ENCODE measurements at places on chromosomes 2 and 18.

- no peak for DNase-seq
Measured at GRCh38 chr2:15702452-15702851, 110.8 kb downstream of the DDX1 start.

DNA sequence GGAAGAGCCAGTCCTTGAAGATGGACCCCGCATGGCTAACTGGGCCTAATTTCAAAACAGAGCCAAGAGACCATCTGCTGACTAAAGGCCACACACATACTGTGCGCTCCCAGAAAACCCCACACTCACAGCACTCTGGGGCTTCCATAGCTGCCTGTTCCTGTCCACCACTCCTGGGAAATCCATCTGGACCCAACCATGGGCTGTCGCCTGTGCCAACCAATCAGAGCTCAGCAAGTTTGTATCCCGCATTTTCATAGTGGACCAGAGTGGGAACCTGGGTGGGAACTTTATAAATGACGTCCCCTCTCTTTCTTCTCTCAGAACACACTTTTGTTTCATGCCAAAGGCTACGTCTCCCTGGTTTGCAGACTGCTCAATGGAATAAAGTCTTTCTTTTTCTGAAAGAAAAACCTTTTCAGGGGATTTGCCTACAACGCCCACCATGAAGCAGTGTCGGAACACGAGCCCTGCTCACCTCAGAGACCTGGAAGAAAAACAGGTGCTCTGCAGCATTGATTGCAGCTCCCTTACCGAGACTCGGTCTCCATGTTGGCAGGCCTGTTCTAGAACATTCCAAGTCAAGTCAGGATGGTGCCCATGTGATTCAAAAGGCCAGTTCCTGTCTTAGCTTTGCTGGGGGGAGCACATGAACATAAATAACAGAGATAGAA is 137.2 kb upstream of the GPC1 start:
- no peak for DNase-seq

GRCh38 chr2:85635011-85635410 is 19.0 kb downstream of the USP39 start:
- no peak for DNase-seq

DNA sequence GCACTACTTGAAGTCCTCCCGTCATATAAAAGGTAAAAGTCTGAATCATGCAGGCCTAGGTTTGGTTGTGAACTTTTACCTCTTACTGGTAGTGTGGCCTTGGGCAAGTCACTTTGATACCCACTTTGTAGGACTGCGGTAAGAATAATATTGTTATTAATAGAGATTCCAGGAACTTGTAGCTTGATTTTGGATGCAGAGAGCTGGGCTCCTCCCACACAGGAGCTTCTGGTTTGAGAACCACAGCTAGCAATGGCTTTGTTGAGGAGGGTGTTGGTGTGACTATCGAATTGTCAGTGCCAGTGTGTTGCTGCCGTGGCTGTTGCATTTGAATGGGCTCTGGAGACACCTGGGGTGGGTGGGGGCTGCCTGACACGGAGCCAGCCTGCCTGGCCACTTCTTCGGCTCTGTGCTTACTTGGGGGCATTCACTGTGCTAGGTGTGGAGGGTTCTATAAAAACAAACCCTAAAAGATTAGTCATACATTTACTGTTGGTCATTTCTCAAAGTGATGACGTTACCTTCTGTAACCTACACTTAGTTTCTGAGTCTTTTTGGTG is 38.5 kb downstream of the ASAP2 start:
- DNase-seq = no peak

DNA sequence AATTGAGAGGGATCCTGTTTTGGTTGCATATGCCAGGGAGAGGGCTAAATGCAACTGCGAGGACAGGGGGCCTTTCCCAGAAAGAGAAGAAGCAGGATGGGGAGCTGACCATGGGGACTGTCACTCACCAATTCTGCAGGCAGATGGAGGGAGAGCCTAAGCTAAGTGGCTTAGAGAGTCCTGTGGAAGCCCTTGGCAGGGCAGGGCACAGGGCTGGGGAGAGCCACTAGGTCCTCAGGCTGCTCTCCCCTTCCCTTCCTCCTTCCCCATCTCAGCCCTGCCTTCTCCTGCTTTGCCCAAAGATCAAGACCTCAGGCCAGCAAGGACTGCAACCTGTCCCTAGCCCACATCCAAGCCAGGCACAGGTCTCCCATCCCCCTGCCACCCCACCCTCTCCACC is 24.4 kb upstream of the CATIP start:
- no peak for DNase-seq

DNA sequence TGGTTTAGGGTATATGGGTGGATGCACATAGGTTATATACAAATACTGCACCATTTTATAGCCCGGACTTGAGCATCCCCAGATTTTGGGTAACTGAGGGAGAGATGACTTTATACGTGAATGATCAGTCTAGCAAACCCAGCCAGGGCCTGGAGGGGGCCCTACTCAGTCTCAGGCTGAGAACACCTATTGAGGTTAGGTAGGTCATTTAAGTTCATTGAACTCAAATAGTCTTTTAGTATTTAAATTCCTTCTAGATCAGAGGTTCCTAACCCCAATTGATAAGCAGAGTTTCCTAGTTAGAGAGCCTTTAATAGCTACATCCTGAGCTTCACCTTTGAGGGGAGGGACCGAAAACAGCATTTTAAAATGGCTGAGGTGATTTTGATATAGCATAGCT is 487.0 kb downstream of the DCC start:
- no peak for DNase-seq

- DNase-seq = no peak
Measured at GRCh38 chr2:44929735-44930273, 11.7 kb upstream of the SIX3 start.

GRCh38 chr18:74567822-74568221 is 29.8 kb upstream of the ZNF407 start:
- DNase-seq = no peak

GRCh38 chr2:181627545-181627944 is 29.4 kb downstream of the CERKL start:
- DNase-seq = peak; percentile 19

- no peak for DNase-seq
Measured at GRCh38 chr2:240981871-240982800, 16.3 kb upstream of the SNED1 start.

GRCh38 chr2:230642966-230643365 is 69.7 kb upstream of the CAB39 start:
- DNase-seq = no peak

DNA sequence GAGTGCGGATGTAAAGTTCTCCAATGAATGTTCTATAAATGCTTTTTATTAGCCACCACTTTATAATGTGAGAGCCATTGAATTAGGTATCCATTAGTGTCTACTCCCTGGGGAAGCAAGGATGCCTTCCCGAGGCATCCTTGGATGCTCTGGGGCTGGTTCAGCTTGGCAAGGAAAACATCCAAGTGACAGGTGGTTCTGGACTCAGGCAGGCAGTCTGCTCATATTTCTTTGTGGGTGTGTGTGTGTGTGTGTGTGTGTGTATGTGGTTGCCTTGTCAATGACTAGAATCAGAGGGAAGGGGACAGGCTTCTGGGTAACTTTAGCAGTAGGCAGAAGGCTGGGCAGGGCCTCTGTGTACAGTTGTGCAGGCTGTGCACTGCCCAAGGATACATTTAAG is 149.2 kb downstream of the TSN start:
- DNase-seq = no peak

GRCh38 chr2:138084206-138084605 is 119.9 kb downstream of the HNMT start:
- no peak for DNase-seq

- no peak for DNase-seq
Measured at GRCh38 chr2:38120829-38121228, 44.9 kb upstream of the CYP1B1 start.

DNA sequence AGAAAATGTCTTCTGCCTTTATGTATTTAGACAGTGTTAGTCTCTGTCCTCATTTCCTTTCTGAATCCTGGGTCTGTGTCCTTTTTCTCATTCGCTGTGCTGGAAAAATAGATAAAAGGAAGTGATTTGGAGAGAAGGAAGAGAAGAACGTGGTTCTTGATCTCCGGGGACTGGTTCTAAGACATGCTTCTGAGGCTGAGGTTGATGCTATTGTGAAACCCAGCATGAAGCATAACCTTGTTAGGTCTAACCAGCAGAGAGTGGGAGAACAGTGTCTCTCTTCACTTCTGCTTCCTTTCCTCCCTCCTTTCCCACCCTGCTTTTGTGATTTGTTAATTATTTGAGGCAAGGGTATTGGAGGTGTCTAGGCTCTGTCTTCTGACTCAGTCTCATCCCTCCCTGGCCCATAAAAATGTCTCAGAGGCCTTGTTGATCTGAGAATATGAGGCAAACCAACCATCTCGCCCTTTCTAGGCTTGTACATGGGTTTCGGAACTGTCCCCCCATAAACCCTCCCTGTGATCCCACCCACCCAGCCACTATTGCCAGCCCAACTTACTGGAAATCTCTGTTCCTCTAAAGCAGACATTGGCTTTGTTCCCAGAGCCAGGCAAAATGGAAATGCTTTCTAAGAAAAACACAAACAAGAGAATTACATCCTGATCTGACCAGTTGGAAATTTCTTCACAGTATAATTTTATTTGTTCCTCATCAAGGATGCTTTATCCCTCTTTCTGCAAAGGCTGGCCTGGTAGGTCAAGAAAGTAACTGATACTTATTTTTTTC is 360.6 kb upstream of the TNP1 start:
- peak; percentile 81 for DNase-seq

DNA sequence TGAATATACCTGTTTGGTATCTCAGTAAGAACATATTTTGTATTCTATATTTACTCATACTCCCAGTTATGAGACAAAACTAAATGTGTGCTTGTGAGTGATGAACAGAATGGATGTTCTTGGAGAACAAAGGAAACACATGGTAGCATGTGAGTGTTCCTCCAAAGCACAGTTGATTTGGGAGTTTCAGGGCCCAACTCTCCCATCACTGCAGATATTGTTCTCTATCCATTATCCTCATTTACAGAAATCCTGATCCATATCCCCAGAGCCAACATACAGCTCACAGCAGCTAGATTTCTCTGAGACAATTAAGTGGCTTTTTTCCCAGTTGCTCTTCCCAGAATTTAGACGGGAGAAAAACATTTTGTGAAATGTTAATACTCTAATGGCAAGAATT is 75.6 kb upstream of the MAPRE2 start:
- DNase-seq = no peak
